ENCODE measurements at places on chromosomes 12 and 14.
A peak's percentile ranks its signal among the peaks of the same experiment; 100 is the strongest.

GRCh38 chr12:81150382-81150781 lies 72.5 kb downstream of the ACSS3 start:
- no peak for DNase-seq

- no peak for DNase-seq
These were observed 171.1 kb downstream of the DAD1 start for GRCh38 chr14:22417914-22418313.

DNA sequence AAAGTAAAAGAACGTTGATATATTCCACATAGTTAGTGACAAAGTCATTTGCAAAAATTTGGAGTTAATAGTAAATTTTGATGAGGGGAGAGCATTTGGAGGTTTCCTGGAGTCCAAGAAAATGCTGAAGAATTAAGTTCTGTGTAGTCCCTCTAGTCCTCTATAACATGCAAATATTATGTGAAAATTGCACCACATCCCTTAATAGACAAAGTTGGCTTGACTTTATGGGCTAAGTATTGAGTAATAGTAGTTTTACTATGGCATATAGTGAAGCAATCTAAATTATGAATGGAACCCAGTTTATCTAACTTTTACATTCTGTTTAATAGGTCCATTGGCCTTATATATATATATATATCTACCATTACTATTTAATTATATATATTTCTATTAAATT lies 66.4 kb upstream of the DCN start:
- no peak for DNase-seq

- DNase-seq, result no peak
These were observed 357.9 kb upstream of the TMEM132C start for GRCh38 chr12:127909041-127909440.

- DNase-seq, result no peak
These were observed 4.2 kb downstream of the NOC4L start for GRCh38 chr12:132148368-132149045.

DNA sequence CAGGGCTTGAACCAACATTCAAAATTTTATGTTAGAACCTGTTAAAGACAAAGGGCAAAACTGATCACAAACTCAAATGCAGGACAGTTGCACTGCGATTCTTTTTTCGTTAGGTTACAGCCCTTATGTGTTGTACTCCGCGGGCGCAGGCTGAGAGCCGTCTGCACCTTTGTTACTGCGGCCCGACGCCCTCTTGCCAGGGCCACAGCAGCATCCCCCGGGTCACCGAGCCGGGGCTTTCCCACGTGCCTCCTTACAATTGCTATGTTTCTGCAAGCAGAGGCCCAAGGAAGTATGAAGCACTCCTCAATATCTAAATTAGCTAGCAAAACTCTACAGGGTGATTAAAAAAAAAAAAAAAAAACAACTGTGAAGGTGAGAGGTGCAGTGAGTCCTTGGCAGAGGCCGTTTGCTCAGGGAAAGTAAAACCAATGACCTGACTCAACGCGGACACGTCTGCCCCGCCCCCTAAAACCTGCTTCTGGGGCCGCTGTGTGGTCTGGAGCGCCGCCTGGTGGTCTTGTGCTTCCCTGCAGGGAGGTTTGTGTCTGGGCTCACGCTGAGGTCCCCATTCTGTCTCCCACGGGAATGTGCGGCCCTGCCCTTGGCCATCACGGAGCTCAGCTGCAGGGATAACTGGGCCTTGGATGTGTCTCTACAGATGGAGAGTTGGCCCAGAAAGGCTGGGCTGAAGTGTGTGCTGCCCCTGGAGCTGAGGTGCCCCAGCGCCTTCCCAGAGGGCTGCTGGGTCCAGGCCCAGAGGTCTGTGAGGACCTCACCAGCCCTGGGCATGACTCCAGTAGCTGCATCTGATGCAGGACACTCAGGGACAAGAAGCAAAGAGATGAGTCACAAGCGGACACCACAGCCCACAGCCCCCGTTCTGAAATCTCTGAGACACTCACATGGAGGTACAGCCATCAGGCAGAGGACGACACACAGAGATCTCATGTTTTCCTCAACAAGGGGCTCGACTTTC lies 418.5 kb downstream of the TMEM121 start:
- peak; percentile 83 for DNase-seq

GRCh38 chr12:82757656-82758055 lies 71.0 kb downstream of the TMTC2 start:
- DNase-seq, result no peak

- DNase-seq, result no peak
These were observed 242.5 kb upstream of the ARHGAP5 start for GRCh38 chr14:31834616-31835015.

DNA sequence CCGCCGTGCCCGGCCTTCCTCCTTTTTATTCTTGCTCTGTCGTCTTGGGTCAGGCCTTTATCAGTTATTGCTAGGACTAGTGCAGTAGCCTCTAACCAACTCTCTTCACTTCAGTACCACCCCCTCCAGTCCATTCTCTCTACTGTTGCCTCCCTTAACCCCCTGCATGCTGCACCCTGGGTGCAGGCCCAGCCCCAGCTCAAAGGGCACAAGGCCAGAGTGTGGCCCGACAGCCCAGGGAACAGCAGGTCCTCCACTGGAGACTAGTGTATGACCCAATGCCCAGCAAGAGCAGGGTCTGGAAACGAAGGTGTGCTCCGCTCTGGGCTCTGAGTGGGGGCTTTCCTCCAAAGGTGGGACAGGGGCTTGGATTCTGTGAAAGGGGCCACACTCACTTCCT lies 30.0 kb upstream of the RFLNA start:
- DNase-seq, result no peak

DNA sequence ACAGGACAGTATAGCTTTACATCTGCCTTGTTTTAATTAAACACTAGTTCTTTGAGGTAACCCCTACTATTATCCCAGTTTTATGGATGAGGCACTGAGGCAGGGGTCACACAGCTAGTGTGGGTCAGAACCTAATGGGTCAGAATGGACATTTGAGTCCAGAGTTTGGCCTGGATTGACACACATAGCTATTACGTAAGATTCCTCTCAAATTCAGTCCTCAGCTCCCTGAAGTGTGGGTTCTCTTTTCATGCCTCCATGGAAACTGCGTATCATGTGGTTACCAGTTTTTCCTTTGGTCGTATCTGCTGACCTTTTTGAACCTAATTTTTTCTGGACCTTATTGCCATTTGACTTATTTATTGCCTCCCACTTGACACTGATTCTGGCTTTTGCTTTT lies 40.4 kb downstream of the PSEN1 start:
- DNase-seq, result no peak

- no peak for DNase-seq
These were observed 143.9 kb upstream of the SSTR1 start for GRCh38 chr14:38063711-38064320.

- no peak for DNase-seq
These were observed 949.7 kb downstream of the TRHDE start for GRCh38 chr12:73221836-73222235.

DNA sequence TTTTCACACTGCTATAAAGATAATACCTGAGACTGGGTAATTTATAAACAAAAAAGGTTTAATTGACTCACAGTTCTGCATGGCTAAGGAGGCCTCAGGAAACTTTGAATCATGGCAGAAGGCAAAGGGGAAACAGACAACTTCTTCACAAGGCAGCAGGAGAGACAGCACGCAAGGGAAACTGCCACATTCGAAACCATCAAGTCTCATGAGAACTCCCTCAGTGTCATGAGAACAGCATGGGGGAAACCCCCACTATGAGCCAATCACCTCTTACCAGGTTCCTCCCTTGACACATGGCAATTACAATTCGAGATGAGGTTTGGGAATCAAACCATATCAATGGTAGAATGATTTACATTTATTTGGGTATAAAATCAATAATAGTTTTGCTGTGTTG lies 558.5 kb downstream of the TMTC2 start:
- DNase-seq, result no peak

DNA sequence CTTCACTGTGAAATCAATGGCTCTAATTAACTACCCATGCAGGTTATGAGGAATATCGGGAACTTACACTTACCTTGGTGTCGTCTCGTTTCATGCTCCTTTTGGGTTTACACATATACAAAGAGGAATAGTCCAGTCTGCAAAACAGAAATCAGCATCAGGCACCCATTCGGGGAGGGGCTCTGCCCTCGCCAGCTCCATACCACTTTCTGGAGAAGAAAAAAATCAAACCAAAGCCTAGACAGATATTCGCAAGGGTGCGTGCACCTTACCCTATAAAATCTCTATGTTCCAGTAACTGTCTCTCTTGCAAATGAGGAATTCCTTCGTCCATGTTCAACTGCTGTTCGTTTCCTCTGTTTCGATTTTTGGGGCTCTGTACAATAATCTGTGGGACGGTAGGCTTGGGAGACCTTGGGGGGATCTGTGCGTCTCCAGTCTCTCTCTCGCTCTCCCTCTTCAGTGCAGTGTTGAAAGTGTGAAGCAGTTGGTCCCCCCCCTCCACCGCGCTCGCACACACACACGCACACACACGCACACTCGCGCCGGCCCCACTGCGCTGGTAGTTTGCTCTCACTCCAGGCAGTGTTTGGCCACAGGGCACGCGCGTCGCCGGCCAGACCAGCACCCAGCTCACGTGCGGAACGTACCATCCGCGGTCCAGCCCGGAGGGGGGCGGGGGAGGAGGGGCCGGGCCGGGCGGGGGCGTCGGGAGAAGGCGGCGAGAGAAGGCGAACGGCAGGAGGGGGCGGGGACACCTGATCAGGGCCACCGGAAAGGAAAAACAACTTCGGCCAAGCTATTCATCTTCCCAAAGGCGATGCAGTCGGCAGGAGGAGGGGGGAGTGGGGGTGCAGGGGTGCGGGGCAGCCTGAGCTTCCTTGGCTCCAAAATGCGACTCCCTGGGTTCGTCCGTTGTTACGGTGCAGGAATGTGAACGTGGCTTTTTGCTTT lies at the start of gene BHLHE41:
BHLHE41 (minus strand) TSS at position 592 of the 954 bp plus-strand sequence; CDS start at position 334, 258 bp downstream.
- no peak for DNase-seq

GRCh38 chr12:1820191-1820895 lies at the start of gene LRTM2:
LRTM2 (plus strand) TSS chr12:1820565; CDS start chr12:1828149, 7,584 bp downstream.
- DNase-seq, result no peak

GRCh38 chr12:42468921-42469320 lies 120.6 kb downstream of the PRICKLE1 start:
- no peak for DNase-seq

DNA sequence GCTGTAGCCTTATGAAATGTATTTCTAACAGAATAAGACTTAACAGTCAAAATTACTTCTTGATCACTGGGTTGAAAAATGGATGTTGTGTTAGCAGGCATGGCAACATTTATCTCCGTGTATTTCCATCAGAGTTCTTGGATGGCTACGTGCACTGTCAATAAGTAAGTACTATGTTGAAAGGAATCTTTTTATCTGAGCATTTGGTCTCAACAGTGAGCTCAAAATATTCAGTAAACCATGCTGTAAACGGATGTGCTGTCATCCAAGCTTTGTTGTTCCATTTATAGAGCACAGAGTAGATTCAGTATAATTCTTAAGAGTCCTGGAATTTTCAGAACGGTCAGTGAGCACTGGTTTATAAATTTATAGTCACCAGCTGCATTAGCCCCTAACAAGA lies 15.5 kb downstream of the SCAF11 start:
- DNase-seq, result no peak

DNA sequence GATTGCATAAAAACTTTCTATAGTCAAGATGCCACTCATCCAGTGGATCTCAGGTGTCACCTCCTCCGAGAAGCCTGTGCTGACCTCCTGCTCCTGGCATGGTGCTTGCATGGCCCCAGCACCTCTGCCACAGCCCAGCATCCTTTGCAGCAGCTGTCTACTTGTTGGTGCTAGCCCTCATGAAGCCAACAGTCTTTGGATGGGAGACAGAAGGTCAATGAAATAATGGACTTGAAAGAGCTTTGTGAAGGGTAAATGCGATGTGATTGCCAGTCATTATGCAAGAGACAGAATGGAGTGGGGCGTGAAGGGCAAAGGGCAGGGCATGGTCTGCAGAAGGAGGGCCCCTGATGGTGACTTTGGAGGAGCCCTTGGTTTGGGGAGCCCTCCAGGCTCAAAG lies 63.0 kb upstream of the CLMN start:
- no peak for DNase-seq

DNA sequence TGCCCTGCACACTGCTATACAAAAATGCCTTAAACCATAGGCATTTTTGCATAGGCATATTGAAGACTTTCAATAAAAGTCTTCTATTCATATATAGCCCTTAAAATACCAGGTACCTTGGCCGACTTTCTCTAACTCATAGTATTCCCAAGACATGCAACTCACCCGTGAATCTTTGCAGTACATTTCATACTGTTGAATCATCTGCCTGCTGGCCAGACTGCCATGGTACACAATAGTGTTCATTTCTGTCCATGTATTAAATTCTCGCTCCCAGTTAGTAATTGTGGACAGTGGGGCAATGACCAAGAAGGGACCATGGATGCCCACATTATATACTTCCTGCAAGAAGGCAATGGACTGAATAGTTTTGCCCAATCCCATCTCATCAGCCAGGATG lies 24.3 kb upstream of the SUPT16H start:
- DNase-seq, result no peak

DNA sequence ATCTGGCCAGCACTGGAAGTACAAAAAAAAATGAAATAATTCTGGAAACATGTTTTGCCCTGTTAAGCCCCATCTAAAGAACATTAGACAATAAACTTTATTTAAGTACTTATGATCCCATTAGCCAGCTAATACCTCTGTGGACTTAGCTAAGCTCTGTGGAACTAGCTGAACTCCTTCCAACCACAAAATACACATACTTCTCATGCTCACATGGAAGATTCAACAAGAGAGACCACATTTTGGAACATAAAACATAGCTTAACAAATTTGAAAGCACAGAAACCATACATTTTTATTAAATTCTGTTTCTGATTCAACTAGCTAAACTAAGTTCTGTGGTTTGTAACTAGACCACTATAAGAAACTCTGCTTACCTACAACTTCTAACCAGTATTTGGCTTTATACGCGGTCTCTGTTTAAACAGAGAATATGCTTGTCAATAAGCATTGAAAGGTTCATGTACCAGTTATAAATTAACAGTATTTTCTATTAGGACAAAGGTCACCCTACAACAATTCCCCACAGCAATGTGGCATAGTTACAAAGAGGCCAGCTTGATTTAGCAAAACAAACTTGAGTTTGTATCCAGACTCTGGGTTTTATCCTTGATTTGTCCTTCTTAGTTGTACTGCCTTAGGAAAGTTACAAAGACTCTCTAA lies 300.1 kb downstream of the C12orf50 start:
- no peak for DNase-seq

DNA sequence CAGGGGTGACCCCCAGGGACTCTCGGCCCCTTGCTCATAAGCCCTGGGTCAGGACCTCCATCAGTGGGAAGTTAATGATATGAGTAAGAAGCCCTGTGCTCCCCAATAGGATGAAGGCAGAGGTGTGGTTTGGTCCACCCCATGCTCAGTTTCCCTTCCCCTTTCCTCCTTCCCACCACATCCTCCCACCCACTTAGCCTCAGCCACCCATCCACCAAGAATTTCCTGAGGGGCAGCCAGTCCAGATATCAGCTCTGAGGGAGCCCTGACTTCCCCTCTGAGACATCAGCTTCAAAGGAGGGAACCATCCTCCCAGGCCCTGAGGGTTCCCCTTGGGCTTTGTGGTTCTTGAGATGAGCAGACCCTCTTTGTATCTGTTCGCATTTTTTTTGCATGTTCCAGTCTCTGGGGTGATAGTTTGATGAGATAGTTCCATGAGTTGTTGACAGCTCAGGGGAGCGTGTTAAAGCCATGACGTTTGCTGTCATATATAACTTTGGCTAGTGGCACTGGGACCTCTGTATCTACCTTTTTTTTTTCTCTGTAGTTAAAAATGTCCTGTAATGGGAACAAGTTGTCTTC lies 71.2 kb downstream of the LGMN start:
- peak; percentile 68 for DNase-seq

All from stimulated activated CD4-positive, alpha-beta T cell treated with anti-CD3 and anti-CD28 coated beads, Interleukin-12 subunit alpha, Interleukin-12 subunit beta, amount 100 ng/mL, for 24 hours (primary cell).